ENCODE measurements at places on chromosomes 6 and 20.

- no peak for DNase-seq
These were observed 1.6 kb upstream of the PRIM2 start for GRCh38 chr6:57315851-57316250.

DNA sequence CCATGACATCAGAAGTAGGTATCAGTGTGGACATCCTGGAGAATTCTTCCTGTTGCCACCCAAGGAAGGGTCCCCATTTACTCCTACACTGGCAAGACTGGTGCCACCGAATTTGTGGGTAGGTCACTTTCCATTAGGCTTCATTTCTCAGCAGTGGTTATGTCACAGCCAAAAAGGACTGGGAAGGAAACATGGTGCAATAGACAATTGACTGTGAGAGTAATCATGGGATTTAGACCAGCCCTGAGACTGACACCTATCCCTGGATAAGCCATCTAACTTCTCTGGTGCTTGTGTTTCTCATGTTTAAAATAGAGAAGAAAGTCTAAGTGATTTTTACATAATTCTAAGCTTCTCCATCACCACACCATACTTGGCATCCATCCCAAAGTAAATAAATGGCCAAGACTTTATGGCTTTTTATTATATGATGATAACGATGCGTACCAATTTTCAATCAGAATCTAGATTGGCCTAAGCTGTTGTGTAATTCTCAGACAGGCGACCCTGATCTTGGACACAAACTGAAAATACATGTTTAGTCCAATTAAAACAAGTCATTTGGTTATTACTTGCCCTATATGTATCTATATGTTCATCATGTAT is 10.2 kb downstream of the SMPDL3A start:
- DNase-seq = no peak

- DNase-seq = no peak
These were observed 12.8 kb downstream of the GABRR2 start for GRCh38 chr6:89302195-89302770.

DNA sequence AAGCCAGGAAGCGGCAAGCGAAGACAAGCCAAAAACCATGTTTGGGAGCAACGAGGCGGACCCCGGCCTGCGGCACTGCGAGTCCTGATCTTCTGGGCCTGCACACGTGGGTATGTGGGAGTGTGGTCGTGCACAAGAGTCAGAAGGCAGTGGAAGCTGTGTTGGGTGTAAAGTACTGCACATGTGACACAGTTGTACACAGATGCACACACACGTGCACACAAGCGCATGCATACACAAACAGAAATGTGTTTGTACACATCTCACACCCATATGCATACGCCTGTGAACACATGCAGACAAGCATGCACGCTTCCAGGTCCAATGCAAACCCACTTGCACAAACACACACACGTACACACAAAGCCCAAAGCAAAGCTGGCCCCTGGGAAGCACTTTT is 52.6 kb upstream of the SLCO4A1 start:
- DNase-seq = no peak

DNA sequence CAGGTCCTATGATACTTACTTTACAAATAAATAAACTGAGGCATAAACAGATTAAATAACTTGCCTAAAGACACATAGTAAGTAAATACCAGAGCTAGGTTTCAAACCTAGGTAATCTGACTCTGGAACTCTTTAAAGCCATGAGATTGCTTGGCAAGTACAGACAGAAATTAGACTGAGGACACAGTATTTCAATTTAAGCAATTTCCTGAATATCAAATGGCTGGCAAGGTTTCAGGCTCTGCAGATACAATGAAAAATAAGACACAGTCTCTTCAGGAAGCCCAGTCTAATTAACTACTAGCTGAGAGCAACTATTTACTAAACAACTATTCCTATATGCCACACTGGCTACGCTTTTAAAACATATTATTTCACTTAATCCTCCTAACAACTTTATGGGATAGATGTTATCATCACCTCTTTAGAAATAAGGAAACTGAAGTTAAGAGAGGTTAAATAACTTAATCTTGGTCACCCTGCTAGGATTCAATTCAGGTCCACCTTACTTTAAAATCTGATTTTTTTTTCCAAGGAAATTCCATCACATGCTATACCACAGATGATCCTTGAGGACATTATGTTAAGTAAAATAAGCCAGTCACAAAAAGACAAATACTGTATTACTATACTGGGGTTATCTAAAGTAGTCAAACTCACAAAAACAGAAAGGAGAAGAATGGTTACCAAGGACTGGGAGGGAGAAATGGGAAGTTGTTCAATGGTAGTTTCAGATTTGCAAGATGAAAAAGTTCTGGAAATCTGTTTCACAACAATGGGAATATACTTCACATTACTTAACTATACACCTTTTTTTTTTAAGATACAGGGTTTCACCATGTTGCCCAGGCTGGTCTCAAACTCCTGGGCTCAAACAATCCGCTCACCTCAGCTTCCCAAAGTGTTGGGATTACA is 4.1 kb downstream of the TRPC4AP start:
- no peak for DNase-seq

DNA sequence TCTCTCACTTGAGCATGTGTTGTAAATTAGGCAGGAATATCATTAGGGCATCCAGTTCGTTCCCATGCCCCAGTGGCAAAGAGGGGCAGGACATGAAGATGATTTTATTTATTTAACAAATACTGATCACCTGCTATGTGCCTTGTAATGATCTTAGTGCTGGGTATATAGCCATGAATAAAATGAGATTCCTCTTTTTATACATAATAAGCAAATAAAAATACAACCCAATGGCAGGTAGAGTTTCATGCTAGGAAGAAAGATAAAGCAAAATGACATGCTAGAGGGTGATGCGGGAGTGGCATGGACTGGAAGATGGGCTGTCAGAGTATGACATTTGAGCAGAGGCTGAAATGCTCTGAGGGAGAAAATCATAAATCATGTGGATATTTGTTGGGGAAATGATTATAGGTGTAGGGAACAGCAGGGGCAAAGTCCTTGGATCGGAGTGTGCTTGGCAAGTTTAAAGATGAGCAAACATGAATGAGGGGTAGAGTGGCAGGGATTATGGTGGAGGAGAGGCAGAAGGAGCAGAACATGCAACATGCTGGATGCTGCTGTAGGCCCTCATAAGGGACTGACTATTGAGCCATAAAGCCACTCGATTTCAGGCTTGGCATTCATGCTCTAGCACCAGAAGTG is 342.1 kb downstream of the PLCB1 start:
- no peak for DNase-seq

DNA sequence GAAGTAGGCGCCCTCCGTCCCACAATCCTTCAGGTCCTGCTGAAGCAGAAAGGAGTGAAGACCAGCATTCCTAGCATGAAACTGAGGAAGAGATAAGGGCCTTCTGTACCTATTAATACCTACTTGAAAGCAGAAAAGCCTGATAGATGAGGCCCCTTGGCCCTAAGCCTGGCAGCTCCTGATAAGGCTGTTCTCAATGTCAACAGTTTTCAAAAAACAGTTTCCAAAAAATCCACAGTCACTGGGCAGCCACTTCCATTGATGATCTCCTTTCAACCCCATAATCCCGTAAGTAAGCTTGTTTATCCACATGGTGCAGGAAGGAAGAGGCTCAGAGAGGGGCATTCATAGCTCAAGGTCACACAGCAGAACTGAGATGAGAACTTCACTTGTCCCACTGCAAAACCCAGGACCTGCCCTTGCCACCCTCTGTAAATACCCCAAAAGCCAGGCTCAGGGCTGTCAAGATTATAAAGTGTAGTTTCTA is 2.8 kb upstream of the E2F1 start:
- DNase-seq = no peak

DNA sequence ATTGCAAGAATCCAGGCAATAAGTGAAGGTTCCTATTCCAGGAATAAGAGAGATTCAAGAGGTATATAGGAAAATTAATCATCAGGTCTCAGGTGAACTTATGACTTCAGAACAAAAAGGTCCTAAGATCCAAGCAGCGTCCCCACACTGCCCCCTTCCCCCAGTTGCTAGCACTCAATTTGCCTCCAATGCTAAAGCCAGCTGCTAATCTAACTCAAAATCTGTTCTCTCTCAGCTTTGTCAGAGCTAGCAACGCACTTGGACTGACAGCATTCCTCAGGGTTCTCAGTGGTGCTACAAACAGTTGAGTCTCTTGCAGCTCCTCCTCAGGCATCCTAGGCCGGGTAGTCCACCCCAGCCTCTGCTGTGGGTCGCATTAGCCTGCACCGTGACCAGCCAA is 148.3 kb downstream of the RFX6 start:
- no peak for DNase-seq

DNA sequence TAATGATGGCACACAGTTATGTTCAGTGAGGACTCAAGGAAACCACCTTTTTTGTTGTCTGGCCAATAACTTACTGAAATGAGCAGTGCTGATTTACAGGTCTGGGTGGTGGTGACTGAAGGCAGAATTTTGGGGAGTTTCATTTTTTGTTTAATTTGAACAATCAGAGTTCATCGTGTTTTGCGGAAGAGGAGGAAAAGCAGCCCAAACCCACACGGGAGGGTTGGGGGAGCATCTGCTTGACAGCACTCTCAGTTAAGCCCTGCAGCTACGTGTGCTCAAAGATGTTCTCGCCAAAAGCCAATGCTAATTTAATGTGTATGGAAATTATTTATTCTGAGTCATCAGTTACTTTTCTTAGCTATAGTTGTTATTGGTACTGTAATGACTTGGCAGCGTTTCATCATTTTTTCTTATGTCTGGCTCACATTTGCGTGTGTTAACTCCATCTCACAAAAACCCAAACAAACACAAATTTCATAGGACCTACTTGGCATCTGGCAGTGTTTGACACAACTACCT is 89.2 kb downstream of the UST start:
- no peak for DNase-seq

- DNase-seq = peak; percentile 8
These were observed 171.4 kb downstream of the DTNBP1 start for GRCh38 chr6:15491255-15491985.

GRCh38 chr6:126170978-126171382 is 168.9 kb upstream of the CENPW start:
- DNase-seq = no peak

DNA sequence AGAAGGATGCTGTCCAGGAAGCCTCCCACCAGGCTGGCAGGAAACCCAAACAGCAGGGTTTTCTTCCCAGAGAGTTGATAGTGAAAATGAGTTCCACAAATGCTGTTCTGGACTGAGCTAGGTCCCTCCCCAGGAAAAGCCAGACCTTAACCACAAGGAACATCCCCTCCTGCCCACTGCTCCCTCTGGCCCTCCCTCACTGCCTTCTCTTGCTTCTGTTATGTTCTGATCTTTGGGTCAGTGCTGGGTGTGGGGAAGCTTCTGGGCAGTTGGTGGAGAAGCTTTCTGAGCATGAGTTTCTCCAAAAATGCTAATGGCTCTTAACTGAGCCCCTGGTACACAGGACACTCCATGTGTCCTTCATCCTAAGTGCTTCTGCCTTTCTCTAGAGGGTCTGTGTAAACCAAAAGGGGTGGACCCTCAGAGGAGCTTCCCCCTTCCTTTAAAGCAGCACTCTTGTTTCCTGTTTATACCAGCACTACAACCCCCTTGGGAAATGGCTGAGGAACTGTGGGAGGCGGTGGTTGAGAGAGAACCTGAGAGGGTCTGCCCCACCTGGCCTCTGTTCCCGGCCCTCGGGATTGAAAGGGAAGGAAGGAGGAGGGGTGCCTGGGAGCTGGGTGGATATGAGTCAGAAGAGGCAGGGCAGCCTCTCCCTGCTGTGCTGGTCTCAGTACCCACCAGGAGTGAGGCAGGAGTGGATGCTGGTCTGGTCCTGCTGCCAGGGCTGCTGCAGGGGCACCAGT is 42.0 kb downstream of the CDS2 start:
- DNase-seq = no peak

- no peak for DNase-seq
These were observed 112.1 kb upstream of the GPR6 start for GRCh38 chr6:109865968-109866367.

DNA sequence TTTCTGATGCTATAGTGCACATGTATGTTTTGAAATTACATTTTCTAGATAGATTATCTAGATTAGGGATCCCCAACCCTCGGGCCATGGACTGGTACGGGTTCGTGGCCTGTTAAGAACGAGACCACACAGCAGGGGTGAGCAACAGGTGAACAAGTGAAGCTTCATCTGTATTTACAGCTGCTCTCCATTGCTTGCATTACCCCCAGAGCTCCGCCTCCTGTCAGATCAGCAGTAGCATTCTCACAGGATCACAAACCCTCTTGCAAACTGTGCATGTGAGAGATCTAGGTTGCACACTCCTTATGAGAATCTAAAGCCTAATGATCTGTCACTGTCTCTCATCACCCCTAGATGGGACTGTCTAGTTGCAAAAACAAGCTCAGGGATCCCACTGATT is 10.4 kb downstream of the CEP57L1 start:
- no peak for DNase-seq

GRCh38 chr6:6595025-6595424 is 6.5 kb downstream of the LY86 start:
- DNase-seq = no peak

DNA sequence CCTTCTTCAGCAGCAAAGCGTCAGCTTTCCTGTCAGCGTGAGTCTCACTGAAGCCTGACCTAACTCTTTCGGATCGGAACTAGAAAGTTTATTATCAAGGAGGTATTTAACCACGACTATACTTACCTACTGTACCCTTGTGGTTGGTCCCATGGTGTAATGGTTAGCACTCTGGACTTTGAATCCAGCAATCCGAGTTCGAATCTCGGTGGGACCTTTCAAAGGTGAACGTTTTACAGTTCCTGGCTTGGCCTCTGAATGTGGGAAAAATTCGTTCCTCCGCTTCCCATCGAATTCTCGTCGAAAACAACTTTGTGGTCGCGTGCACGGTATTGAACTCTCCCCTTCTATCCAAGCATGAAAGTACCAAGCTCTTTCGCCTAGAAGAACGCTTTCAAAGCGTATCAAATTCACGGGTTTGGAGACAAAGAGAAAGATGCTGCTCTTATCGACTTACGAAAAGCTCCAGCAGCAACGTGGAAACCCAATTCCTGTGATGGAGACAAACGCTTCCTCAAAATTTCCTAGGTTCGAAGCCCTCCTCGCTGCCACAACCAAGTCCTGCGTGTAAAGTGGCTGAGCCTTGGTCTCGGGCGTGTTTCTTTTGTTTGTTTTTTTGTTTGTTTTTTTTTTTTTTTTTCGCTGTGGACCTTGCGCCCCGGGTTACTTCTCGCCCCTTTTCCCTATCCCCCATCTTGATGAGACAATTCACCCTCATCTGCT is 63.7 kb downstream of the GPX5 start:
- no peak for DNase-seq

- DNase-seq = no peak
These were observed 138.9 kb downstream of the DTNBP1 start for GRCh38 chr6:15523679-15524630.

DNA sequence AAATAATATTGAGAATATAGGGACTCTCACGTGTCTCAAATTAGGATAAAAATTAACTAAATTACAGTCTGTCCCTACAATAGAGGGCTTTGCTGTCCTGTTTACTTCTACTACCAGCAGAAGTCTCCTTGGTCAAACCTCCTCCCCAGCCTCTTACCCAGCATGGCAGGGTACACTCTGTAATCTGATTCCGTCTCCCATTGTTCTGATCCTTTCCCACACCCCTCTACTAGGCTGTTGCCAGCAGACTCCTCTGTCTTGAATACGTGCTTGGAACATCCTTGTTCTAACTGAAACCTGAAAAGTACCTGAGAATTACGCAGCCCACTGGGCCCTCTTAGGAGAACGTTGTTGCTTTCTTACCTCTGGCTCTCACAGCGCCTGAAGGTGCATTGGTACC is 112.2 kb upstream of the PREP start:
- DNase-seq = no peak

GRCh38 chr6:50851049-50851845 is 32.6 kb downstream of the TFAP2B start:
- no peak for DNase-seq

- DNase-seq = no peak
These were observed 88.0 kb downstream of the ATP9A start for GRCh38 chr20:51680067-51680749.
